ENCODE measurements at places on chromosomes 12 and 14.

DNA sequence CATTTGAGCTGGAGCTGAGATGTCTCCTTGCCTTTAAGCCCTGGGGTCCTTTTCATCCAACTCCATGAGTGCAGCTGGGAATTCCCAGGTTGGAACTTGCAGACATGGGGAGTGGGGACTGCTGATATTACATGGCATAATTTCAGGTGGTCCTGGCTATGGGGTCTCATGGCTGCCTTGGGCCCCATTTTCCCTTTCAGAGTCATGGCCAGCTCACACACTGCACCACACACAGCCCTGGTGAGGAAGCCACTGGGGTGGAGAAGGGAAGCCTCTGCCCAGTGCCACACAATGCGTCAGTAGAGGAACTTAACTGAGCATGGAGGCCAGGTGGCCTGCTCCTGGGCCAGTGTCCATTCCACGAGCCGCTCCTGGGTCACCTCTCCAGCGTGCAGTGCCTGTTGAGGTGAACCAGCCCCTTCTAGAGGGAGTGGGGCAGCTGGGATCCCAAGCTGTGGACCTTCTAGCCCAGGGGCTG is 17.3 kb upstream of the KRT86 start:
- DNase-seq, result no peak

DNA sequence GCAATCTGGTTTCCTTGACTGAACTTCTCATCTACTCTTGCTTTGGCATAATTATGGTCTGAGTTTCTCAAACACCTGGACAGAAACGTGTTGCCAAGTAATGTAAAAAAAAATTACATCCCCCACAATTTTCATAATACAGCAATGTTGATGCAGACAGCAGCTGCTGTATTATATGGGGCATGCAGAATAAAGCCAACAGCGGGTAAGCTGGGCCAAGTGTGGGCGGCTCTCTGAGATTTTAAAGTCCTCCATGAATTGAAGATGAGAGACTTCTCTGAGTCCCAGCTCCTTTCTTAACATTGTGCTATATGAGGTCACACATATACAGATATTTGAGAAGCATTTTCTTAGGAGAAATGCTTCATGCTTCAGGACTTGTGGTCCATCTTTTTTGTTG is 881.2 kb downstream of the GALC start:
- no peak for DNase-seq

GRCh38 chr14:35682802-35683201 is 126.3 kb downstream of the RALGAPA1 start:
- no peak for DNase-seq

GRCh38 chr12:107349008-107349747 is 255.8 kb upstream of the CRY1 start:
- no peak for DNase-seq

DNA sequence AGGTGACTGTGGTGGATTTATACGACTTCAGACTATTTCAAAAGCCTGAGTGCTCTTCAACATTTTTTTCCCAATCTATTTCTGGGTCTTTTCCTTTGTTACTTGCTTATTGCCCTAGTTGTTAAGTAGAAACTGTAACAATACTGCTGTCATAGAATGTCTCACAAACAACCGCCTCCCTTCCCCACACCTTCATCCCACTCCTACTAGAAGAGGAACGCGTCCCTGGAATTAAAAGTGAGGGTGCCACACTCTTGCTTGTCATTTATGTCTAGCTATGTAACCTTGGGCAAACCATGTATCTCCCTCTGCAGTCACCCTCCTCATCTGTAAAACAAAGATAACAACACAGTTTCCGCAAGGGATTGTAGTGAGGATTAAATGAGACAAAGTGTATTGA is 8.6 kb downstream of the BRAP start:
- DNase-seq, result no peak

DNA sequence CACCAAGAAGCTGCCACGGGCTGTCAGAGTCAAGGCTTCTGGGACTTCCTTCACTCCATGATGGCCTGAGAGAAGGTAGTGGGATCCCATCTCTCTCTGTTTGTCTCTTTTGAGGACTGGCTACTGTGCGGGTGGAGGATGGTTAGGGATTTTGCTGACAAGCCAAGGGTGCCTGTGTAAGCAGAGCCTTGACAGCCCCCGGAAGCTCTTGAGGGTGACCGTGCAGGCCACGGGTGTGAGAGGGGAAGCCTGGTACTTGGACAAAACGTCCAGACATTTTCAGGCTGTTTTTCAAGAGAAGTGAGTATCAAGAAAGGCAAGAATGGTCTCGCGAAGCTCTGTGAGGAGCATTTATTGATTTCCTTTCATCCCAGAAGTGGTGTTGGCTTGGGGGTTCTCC is 352.4 kb downstream of the DPF3 start:
- DNase-seq, result no peak

GRCh38 chr12:113310489-113310888 is 24.4 kb downstream of the SLC8B1 start:
- DNase-seq, result no peak

DNA sequence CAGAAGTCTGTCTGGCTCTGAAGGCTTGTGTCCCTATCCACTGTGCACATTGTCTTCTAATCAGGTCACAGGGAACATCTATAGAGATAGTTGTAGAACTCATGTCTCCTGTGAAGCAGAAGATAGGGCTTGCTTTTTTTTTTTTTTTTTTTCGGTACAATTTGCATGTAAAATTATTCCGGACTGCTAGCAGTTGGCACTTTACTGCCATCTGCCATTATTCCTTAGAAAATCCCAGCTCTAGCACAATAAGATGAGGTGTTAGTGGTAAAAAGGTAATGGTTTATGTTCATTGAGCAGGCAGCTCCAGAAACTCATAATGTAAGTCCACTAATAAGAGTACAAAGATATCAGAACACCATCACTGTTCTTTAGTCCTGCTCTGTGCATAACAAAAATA is 8.7 kb downstream of the MYRFL start:
- DNase-seq, result no peak

DNA sequence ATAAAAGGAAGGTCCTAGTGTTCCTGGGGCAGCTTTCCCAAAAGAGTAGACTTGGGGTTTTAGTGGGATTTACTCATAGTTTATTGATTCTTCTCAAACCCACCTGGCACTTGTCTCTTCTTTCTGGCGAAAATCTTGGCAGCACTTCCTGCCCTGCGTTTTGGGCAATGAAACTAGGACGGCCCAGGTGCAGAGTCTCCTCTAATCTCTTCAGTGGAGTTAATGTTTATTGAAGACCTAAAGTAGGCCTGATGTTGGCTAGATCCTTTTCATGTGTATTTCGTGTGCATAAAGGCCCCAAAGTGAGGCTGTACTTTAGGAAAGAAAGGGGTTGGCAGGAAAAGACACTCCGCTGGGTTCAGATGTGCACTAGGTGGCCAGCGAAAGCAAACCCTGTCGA is 5.1 kb downstream of the WNT5B start:
- DNase-seq, result no peak

DNA sequence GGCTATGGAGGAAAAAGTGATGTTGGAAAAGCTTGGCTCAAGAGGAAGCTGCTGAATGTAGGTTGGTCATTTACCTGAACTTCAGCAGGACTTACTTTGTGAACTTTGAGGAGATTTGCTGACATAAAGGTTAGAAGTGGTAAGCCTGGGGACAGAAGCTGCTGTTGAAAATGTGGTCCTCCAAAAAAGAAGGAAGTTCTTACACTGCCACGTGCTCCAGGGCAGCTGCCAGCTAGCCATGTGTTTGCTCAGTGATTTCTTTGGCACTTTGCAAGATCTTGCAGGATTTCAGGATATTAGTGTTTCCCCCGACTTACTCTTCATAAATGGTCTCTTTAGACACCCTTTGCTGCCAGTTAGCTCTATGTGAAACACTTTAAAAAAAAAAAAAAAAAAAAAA is 14.8 kb upstream of the DYRK2 start:
- DNase-seq, result no peak

GRCh38 chr12:49885663-49886461 is 17.8 kb downstream of the FAIM2 start:
- no peak for DNase-seq

DNA sequence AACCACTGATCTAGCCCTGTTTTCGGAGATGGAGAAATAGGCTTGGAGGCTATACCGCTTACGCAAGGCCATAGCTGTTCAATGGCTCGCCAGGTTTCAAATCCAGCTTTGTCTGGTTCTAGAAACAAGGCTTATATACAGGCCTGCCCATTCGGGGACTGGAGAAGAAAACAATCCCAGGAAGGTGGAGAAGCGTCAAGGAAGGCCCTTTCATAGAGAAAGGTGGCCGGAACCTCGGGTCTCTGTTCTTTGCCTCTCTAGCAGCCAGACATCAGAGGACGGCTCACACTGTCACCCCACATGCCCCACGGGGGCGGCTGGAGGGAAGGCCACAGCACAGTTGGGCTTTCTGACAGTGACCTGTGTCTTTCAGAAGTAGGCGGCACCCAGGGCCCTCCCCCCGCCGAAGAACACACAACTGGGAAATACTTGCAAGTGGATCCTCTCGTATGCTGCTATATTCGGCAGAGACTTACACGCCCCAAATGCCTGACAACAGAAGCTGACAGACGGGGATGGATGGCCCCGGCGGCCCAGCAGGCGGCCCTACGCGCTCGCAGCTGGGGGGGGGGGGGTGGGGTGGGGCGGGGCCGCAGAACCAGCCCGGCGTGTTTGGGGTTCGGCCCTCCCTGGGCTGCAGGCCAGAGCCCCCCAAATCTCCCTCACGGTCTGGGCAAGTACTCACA is 4.5 kb upstream of the SETD1B start:
- DNase-seq, result no peak

- no peak for DNase-seq
Observed at GRCh38 chr14:99323603-99324185, 51.7 kb upstream of the BCL11B start.

GRCh38 chr14:73789989-73790581 is 61.5 kb upstream of the PTGR2 start:
- no peak for DNase-seq

- no peak for DNase-seq
Observed at GRCh38 chr14:27528328-27528727, 930.5 kb upstream of the NOVA1 start.

GRCh38 chr12:22738945-22739344 is 114.0 kb downstream of the ETNK1 start:
- no peak for DNase-seq

GRCh38 chr12:110590059-110590458 is 6.9 kb upstream of the PPTC7 start:
- no peak for DNase-seq

DNA sequence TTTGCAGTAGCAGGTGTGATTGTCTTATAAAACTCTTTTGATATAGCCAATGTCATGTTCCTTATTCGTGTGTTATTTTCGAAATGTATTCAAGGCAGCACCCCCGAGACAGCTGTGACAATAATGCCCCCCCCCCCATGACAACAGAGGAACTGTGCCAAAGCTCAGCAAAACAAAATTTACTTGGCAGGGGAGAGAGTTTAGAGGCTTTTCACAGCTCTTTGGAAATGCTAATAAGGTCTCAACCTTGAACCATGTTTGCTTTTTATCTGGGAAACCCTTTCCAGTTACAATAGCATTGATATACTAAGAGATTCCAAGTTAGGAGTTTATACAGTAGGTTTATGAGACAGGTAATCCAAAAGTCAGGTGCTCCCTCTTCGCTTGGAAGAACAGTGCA is 56.4 kb upstream of the USP44 start:
- no peak for DNase-seq

- no peak for DNase-seq
Observed at GRCh38 chr14:101063121-101063520, 159.6 kb upstream of the RTL1 start.

- DNase-seq, result no peak
Observed at GRCh38 chr14:102731871-102732800, 45.1 kb upstream of the TRAF3 start.

- no peak for DNase-seq
Observed at GRCh38 chr12:23816394-23816851, 133.0 kb downstream of the SOX5 start.

- no peak for DNase-seq
Observed at GRCh38 chr12:30138483-30138882, 354.7 kb upstream of the TMTC1 start.
